ENCODE measurements at places on chromosomes 6 and 20.

- no peak for DNase-seq
Measured at GRCh38 chr6:51429017-51429712, 610.5 kb downstream of the TFAP2B start.

- no peak for DNase-seq
Measured at GRCh38 chr20:50014570-50015562, 32.1 kb downstream of the SNAI1 start.

DNA sequence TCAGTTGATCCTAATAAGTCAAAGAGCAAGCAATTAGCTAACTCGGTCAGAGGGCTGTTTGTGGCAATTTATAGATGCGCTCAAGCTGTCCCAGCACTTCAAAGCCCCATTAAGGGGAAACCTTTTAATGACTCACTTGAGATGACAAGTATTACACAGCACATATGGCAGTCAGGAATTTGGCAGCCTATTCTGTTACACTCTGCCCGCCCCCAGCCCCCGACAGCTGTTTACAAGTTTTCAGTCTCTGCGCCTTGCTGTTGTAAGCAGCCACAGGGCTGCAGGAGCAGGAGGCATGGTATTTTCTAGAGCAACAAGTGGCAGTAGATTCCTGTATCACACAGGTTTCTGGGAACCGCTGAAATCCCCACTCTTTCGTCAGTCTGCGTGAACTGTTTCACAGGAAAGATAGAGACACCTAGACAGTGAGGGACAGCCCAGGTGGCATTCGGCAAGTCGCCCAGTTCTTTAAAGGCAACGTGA, 263.0 kb downstream of the FOXC1 start:
- DNase-seq, result no peak

DNA sequence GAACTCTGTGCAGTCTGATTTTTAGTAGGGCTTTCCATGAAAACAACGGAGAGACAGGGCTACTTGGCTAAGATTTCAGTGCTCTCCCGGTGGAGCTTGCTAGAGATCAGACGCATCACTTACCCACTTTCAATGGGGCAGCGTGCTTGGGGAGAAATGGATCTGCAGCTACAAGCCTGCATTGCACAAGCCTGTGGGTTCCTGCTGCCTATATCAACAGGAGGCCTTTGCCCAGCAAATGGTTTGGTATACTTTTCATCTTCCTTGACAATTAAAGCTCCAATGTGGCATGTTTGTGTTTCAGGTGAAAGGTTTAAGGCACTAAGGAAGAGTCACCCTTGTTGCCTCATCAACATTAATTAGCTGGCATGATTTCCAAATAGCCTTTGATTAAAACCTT, 136.0 kb upstream of the FOXQ1 start:
- no peak for DNase-seq

DNA sequence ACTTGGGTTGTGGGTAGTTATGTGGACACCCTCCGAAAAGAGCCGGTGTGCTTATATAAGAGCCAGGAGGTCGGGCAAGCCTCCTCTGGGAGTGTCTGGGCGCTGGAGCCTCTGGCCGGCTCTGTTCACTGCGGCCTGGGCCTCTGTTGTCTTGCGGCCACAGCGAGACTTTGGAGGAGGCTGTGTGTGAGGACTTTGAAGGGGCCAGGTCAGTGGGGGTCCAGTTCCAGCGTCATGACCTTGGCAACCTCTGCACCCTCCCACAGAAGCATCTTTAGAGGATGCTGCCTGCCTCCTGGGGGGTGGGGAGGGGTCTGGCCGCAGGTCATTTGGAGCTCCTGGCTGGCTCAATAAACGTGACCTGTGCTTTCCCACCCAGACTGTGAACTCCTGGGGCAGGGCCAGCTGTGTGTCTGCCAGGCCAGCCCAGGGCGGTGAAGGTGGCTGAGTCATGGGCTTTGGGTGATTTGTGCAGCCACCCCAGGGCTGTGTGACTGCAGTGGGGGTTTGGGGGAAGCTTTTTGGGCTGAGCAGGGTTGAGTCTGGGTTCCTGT, 1.2 kb downstream of the TCEA2 start:
- DNase-seq, result no peak

DNA sequence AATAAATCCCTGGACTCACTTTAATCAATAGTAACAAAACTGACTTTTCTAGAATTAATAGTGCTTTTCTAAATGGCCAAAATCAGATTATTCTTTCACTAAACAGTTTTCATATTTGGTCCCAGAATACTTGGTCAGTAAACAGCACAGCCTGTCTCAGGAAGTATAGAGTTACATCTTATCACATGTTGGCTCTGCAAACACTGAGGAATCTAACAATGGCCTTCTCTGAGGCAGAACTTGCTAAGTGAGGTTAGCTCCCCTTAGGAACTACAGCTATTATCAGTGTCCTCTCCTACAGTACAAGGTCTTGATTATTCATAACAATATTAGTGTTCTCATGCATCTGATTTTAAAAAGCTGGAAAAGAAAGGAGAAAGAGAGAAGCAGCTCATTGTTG, 1622.8 kb downstream of the HACE1 start:
- no peak for DNase-seq

GRCh38 chr6:125846292-125847024, 55.7 kb downstream of the NCOA7 start:
- DNase-seq, result no peak

GRCh38 chr20:14142964-14143627, 147.8 kb downstream of the MACROD2 start:
- DNase-seq, result no peak

DNA sequence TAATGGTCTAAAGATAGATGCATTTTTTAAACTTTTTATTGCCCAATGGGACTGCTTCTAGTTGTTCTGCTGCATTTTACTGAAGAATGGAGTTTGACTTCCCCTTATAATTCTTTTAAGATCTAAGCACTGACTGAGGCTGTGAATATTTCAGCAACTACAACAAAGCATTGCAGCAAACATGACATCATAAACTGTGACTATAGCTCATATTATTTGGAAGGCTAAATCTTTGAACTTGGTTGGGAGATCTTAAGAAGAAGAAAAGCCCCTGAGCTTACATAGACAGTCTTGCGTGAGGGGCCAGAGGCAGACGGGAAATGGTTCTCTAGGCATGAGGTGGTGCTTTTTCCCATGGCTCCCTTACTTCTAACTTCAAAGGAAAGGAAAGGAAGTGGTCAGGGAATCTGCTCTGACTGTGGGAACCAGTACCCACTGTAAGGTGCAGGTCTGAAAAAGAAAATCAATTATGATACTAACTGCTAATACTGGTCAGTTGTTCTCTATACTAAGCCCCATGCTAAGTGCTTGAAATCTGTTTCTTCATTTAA, 14.8 kb downstream of the HEY2 start:
- no peak for DNase-seq

- DNase-seq, result no peak
Measured at GRCh38 chr20:62025394-62025793, 40.3 kb downstream of the TAF4 start.

GRCh38 chr6:91291071-91291470, 704.2 kb upstream of the MAP3K7 start:
- no peak for DNase-seq

DNA sequence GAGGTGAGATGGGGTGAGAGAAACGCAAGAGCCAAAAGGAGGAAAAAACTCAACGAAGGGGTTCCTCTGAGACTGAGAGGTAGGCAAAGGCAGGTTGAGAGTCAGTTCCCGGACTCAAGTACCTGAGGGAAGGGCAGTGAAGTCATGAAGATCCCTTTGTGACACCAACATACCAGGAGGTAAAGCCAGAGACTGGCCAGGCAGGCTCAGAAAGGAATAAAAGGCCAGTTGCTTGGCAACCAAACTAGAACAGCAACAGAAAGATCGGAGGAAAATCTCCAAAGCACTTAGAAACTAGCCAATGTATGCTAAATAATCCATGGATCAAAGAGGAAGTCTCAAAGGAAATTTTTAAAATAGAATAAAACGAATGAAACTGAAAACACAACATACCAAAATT, 209.8 kb upstream of the PROKR2 start:
- DNase-seq, result no peak

GRCh38 chr20:38157635-38158495, 7.2 kb downstream of the TGM2 start:
- no peak for DNase-seq

DNA sequence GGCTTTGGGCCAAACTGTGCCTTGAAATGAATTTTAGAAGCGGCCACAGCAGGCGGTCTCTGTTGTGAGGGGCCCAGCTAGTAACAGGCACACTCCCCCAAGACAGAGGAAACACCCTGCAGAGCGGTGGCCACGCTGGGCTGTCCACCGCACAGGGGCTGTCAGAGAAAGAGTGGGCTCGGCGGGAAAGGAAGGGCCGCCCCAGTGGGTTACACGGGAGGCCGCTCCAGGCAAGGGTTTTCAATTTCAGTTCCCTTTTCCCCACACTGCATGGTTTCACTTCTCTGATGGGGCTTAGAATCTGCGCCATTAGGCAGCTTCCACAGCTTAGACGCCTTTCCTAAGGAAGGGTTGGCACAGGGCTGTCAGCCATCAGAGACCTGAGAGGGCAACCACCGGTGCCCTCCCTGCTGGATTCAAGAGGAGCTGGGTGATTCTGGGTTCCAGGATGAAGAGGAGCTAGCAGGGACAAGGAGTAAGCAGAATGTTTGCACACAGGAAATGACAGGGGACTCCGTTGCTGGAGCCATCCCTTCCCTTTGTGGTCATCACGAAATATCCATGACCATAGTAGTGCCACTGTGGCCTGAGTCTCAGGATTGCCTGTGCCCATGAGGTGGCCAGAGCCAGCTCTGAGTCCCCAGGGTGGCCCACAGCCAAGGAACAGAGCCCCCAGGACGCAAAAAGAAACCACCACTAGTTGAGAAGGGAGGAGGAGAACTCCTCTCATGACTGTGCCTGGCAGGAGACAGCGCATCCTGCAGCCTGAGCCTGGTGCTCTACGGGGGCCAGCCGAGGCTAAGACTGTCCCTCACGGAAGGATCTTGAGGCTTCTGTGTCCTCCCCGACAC, 282.7 kb downstream of the NRN1 start:
- DNase-seq, result no peak

GRCh38 chr20:22728146-22728745, 143.9 kb upstream of the FOXA2 start:
- DNase-seq, result no peak

- DNase-seq, result no peak
Measured at GRCh38 chr6:169956580-169956979, 205.2 kb downstream of the ERMARD start.

DNA sequence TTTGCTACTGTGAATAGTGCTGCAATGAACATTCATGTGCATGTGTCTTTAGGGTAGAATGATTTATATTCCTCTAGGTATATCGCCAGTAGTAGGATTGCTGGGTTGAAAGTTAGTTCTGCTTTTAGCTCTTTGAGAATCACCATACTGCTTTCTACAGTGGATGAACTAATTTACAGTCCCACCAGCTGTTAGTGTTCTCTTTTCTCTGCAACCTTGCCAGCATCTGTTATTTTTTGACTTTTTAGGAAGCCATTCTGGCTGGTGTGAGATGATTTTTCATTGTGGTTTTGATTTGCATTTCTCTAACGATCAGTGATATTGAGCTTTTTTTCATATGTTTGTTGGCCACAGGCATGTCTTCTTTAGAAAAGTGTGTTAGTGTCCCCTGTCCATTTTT, 40.0 kb downstream of the PLG start:
- DNase-seq, result no peak

DNA sequence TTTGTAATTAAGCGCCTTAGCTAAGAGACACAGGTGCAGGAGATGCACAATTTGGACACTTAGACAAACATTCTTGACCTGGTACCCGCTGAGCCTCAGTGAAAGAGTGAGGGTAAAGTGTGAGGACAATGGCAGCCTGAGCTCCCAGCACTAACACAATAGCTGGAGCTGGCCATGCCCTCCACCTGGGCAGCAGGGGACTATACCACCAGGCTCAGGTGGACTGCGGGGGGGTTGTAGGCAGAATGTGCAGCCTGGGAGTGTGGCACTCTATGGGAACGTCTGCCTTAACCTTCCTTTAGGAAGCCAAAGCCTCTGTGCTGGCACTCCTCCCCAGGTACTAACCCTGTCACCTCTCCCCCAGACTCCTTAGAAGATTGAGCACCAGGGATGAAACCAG, 23.6 kb downstream of the PRKN start:
- no peak for DNase-seq

DNA sequence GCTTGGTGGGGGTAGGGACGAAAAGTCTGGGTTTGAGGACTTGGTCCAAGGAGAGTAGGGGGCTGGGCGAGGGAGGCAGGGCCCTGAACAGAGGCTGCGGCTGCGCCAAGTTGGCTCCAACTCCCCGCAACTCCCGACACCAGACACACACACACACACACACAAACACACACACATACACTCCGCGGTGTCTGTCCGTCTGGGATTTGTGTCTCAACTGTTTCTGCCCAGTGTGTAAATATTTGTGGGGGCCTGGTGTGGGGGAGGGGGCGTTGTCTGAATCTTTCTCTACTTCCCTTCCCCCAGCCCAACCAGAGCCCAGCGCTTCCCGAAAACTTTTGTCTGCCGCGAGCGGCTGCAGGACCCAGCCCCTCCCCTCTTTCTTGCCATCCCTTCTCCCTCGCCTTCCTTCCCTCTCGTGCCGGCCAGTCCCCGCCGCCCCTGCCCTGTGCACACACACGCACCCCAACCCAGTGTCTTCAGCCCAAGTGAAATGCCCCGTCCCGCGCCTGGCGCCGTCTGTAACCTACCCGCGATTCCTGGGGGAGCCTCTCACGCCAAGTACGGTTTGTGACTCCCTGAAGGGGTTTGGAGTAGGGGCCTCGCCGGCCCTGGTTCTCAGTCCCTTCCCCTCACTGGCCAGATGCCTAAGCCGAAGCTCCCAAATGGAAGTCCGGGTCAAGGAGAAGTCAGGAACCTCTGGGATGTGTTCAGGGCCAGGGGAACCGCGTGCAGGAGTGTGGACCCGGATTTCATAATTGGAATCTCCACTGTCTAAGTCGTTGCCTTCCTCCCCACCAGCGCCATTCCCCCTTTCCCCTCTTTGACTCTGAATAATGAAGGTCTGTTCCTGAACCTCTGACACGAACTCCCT, 904 bp downstream of the MDFI start:
- no peak for DNase-seq

DNA sequence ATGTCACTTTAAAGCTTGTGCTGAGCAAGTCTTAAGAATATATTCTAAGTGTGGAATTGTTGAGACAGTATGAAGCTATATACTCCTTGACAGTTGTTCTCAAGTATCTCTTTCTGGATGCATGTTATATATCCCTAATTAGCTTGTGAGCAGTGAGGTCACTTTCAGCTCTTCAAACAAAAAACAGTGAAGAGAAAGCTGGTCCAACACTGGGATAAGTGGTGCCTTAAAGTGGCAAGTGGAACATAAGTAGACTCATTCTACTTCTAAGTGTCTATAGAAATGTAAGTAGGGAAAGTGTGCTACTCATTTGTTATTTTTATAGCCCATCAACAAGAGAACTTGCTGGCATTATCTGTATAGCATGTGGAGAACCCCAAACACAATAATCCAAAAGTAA, 133.1 kb upstream of the BACH2 start:
- DNase-seq, result no peak

- DNase-seq, result no peak
Measured at GRCh38 chr6:121616406-121616805, 181.0 kb downstream of the GJA1 start.

GRCh38 chr6:158003910-158004700, 22.4 kb downstream of the SYNJ2 start:
- no peak for DNase-seq

DNA sequence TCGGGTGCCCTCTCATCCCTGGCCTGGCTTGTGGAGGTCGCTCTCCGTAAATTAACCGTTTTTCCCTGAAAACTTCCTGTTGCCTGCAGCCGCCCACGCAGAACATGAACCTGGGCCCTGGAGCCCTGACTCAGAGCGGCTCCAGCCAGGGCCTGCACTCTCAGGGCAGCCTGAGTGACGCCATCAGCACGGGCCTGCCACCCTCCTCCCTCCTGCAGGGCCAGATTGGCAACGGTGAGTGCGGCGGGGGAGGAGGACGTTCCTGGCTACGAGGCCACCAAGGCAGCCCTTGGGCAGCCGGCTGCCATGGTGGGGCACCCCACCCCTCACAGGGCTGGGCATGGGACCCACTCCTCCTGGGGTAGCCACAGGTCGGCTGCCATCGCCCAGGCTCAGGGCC, 17.8 kb downstream of the SS18L1 start:
- DNase-seq, result no peak
